Stimulated activated effector memory CD8-positive, alpha-beta T cell treated with anti-CD3 and anti-CD28 coated beads, Interleukin-12 subunit alpha, Interleukin-12 subunit beta, amount 100 ng/mL, for 72 hours (primary cell): ENCODE measurements at places on chromosomes 3 and 15.
A peak's percentile ranks its signal among the peaks of the same experiment; 100 is the strongest.

- DNase-seq, result peak; percentile 81
Observed at GRCh38 chr15:68791431-68792283, 29.0 kb downstream of the ANP32A start.

- no peak for DNase-seq
Observed at GRCh38 chr15:67853454-67853853, 13.6 kb upstream of the RNU6-1 start.

DNA sequence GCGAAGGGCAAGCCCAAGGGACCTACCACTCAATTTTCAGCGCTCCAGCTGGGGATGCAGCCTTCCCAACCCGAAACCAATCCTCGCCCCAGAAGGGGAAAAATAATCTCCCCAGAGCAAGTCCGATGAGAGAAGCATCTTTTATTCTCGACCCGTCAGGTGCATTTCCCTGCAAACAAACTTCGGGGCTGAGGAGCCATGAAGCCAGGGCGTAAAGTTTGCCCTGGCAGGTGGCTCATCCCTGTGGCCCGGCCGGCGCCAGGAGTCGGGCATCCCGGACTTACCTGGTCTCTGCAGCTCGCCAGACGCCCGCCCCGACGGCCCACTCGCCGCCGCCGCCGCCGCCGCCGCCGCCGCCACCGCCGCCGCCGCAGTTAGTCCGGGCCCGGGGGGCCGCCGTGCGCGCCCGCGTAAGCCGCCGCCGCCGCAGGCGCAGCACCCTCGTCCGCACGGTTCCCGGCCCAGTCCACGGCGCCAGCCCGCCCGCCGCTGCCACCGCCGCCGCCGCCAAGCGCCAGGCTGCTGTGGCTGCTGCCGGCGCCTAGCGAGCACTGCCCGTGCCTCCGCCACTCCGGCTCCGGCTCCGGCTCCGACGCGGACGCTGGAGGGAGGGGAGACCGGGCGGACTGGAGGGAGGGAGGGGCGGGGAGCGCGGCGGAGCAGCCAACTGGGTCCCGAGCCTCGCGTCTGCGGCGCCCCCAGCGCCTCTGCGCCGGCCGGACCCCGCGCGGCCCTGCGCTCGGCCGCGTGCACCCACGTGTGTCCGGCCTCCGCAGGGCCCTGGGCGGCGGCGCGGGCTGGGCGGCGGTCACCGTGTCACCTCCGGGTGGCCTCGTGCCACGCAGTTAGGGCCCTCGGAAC, at the start of gene CNTN3:
Gene CNTN3, minus strand, starts transcription at position 553 of the 861 bp plus-strand sequence. CDS start 93,547 bp downstream, outside the sequence.
- DNase-seq, result no peak

GRCh38 chr3:149368674-149369497, 8.6 kb downstream of the TM4SF1 start:
- DNase-seq, result no peak

DNA sequence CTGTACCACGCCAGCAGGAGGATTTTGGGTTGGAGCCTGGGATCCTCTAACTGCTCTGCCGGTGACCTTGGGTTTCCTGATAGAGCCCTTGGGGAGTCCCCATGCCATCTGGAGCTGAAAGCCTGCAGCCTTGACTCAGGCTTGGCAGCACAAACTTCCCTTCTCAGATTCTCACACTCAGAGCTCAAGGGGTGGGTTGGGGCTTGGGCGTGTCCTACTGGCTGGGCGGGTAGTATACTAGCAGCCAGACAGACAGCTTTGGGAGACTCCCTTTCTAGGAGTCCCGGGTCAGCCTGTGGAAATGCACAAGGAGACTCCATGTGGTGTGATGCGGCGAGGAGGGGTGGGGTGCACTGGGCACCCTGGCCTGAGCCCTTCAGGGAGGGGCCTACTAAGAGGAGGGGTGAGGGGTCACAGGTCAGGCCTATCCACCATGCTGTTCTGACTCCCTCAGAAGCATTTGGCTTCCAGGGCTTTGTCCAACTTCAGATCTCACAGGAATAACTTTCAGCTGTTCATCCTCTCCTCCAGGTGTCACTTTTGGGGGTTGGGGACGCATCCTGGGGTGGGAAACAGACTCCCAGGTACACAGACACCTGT, 21.6 kb upstream of the PLXNA1 start:
- no peak for DNase-seq

DNA sequence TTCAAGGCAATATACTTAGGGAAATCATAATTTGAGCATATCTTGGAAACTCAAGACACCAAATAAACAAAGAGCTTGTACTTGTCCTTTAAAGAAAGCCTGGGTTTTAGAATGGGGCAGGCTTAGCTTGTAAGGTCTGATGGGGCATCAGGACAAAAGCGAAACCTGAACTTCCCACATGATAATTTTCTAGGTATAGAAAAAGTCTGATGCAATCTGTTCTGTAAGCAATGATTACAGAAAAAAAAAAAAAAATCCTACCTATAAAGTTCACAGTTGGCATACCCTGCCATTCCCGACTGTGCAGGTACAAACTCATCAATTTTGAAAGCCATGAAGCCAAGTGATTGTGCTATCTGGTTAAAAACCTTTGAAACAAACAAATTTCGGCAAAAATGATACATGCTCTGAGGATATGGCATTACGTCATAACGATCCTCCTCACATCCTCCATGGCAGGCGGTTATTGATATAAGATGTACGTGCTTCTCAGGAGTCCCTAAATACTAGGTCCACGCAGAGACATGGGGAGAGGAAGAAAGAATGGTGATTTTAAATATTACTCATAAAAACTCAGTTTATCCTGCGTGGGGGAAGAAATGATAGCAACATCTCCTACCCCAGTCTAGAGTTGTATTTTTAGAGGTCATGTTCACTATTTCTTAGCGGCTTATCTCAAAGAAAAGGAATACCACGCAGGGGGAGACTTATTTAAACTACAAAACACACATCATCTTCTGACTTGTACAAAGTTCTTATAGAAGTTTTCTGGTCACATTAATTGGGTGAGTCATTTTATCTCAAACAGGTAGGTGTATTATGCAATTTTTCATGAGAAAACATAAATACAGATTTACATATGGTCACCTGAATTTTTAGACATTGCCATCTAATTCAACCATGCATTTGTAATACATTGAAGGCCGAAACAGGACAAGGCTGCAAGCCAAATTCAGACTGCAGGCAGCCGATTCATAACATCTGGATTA, 27.0 kb downstream of the MB21D2 start:
- no peak for DNase-seq

DNA sequence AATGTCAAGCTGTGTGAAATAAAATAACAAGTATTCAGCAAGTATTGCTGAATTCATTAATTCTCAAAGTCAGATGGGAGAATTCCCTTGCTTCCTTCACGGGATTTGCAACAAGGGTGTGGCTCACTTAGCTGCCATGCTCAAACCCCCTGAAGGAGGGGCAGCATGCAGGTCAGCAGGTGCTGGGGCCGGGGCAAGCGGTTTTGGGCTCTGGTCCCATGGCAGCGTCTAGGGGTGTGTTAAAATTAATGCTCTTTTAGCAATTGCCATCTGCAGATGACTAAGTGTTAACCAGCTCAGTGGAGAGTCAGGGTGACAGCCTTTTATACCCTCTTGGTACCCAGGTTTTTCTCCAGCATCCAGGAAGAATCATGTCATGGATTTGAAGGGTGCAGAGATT, 40.0 kb upstream of the RBMS3 start:
- no peak for DNase-seq

- DNase-seq, result no peak
Observed at GRCh38 chr3:192805711-192806110, 78.4 kb upstream of the FGF12 start.

- DNase-seq, result no peak
Observed at GRCh38 chr15:99438691-99439523, 126.9 kb upstream of the MEF2A start.

DNA sequence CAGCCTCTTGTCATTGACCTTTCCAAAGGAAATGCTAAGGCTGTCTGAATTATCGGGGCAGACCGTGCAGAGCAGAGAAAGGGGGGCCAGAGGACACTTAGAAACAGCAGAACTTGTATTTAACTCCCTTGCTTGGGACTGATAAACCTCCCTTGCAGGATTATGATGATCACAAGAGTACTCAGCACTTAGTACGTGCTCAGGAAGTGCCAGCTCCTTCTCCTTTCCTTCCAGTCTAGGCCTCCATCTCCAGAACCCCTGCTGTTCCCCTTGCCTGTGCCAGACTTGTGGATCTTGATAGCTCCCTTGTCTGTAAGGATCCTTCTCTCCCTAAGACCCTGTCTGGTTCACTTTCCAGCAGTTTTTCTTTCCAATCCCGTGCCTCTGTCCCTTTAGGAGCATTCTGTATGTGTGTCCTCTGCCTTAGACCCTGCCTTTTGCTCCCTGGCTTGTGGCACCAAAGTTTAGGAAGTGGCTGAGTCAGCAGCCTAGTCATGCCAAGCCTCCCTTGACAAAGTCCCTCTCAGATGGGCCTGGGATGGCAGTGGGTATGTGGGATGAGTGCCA, 747 bp downstream of the SORD start:
- DNase-seq, result no peak

GRCh38 chr3:134594331-134594741, 56.5 kb downstream of the KY start:
- DNase-seq, result no peak

DNA sequence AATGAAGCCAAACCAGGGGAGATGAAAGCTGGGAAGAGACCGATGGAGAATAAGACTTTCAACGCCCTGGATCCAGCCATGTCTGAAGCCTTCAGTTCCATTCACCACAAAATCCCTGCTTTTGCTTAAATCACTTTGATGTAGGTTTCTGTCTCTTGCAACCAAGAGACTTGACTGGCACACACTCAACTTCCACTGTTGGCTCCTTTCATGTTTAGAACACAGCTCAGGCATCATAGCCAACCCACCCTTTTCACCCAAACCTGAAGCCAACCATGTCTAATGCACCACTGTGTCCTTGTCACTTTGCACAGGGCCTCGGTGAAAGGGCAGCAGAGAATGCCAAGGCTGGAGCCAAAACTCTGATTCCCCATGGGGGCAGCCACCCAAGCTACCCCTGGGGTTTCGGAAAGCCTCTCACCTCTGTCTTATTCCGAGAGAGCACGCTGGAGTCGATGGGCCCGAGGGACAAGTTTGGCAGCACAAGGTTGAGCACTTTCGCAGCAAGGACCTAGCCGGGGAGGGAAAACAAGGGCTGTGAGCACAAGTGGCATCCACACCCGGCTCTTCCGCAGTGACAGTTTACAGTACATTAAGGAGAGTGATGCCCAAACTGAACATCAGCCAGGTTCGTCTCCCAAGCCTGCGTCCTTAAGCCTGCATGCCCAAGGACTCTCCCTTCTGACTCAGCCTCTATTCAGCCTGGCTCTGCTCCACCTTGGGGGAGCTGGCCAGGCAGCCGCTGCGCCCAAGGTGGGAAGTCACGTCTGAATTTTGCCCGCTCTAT, 37.6 kb downstream of the ABTB1 start:
- no peak for DNase-seq

- DNase-seq, result no peak
Observed at GRCh38 chr15:60299452-60300047, 98.2 kb downstream of the ANXA2 start.

GRCh38 chr15:48861813-48862431, 16.0 kb upstream of the EID1 start:
- DNase-seq, result no peak

GRCh38 chr15:92638291-92638708, 17.3 kb downstream of the FAM174B start:
- DNase-seq, result no peak

DNA sequence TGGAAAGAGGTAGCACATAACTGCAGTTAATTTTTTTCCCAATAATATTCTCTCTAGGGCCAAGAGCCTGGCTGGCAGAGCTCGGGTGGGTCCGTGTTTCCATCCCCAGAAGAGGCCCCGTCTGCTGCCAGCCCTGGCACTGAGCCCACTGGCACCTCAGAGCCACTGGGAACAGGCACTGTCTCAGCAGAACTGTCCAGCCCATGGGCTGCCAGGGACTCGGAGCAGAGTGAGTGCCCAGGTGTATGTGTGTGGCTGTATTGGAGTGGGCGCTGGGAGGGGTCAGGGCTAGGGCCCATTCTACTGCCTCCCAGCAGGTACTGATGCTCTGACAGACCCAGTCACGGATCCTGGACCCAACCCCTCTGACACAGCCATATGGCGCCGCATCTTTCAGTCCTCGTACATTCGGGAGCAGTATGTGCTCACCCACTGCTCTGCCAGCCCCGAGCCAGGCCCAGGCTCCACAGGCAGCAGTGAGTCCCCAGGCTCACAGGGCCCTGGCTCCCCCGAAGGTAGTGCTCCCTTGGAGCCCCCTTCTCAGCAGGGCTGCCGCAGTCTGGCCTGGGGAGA, 8.9 kb downstream of the VWA5B2 start:
- no peak for DNase-seq

GRCh38 chr3:23202921-23203707, at the start of gene UBE2E2:
UBE2E2 (plus strand) TSS chr3:23203327.
- DNase-seq, result peak; percentile 49

DNA sequence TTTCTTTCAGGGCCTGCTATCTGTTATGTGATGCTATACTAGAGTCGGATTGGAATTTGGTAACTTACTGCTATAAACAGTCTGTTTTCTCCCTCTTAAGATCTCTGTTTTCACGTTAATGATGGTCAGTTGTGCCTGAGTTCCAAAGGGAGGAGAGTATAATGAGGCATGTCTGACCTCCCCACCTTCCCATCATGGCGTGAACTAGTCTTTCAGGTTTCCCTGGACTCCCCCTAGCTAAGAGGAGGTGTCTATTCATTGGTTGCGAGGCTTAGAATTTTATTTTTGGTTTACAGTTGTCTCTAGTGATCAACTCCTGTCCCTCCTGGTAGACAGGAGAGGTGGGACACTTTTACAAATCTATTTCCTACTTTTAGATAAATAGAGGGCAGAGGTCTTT, 27.8 kb upstream of the PXYLP1 start:
- no peak for DNase-seq

DNA sequence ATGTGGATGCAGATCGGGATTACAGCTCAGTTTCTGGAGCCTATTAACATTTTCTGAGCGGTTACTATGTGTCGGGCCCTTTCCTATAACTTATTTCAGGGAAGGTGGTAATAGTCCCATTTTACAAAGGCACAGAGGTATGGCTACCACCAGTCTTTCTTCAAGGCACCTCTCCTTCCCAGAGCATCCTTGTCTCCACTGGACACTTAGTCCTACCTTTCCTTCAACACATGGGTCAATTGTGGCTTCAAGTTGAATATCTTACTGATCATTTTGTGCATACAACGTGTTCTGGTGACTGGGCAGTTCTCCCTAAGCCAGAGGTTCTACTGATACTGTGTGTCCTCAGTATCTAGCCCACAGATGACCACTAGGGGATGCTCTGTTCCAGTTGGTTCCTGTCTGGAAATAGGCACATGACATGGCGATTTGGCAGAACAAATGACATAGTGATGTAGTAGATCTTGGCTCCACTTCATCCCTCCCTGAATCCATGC, 60.7 kb upstream of the CMTM8 start:
- peak; percentile 74 for DNase-seq
